ENCODE measurements at places on chromosomes 4 and X.

GRCh38 chr4:114349543-114350175 is 248.9 kb upstream of the UGT8 start:
- no peak for DNase-seq

GRCh38 chrX:37824491-37825214 is 22.7 kb downstream of the DYNLT3 start:
- DNase-seq: peak; percentile 7

DNA sequence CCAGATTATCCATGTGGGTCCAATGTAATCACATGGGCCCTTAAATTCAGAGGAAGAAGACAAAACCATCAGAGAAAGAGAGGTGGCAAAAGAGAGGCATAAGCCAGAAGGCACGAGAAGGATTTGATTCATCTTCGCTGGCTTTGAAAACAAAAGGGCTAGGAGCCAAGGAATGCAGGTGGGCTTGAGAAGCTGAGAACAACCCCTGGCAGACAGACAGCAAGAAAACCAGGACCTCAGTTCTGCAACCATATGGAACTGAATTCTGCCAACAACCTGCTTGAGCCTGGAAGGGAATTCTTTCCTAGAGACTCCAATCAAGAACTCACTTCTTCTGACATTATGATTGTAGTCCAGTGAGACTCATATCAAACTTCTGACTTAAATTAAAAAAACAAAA is 1531.8 kb downstream of the PCDH7 start:
- DNase-seq: no peak

GRCh38 chrX:136203438-136203837 is 47.8 kb downstream of the MAP7D3 start:
- no peak for DNase-seq

DNA sequence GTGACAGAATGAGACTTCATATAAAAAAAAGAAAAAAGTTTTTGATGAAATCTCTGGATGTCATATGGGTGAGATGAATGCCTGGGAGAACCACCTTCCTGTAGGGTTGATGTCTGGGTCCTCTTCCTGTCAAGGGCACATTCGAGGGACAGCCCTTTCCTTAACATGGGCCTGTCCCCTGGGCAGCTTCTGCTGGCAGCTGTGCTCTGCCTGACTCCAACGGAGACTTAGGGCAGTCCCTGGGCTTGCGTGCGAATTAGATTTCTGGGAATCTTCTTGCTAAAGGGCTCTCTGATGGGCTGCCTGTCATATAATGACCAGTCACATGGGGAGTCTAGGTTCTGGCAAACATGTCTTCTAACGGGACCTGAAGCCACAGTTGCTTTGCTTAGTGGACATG is 40.7 kb downstream of the TNIP2 start:
- no peak for DNase-seq

- no peak for DNase-seq
Measured at GRCh38 chr4:159871141-159871540, 768.3 kb downstream of the RAPGEF2 start.

DNA sequence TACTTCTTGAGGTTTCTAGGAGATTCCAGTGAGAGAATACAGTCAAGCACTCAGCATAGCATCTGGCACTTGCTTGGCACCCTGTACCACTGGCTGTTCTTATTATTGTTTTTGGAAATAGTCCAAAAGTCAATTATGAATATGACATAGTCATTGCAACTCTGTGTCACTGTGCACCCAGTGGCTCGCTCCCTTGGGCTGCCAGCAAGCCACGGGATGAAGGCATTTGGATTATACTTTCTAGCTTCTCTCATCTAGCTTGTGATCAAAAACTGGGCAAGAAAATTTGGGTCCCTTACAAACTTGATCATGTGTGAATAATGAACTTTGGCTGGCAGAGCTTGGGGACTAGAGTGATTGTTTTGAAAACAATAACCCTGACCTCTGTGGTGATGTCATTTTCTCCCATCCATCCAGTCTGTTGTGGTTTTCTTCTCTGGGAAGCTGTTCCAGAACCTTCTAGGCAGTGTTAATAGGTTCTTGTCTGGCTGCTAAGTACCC is 32.7 kb upstream of the LIMCH1 start:
- DNase-seq: no peak

DNA sequence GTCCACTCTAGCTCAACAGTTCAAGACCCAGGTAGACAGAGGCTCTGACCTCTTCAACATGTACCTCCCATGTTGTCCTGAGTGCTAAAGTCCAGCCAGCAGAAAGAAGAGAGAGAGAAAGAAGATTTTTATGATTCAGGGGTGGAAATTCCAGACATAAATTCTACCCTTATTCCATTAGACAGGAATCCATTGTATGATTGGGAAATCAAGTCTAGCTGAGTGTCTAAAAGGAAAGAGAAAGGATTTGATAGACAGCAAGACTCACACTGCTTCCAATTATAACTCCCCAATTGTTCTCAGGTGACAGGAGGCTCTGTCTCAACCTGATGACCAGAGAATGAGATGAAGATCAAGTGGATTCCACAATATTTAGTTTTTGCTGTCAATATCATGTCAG is 27.9 kb upstream of the PGM2 start:
- DNase-seq: no peak

DNA sequence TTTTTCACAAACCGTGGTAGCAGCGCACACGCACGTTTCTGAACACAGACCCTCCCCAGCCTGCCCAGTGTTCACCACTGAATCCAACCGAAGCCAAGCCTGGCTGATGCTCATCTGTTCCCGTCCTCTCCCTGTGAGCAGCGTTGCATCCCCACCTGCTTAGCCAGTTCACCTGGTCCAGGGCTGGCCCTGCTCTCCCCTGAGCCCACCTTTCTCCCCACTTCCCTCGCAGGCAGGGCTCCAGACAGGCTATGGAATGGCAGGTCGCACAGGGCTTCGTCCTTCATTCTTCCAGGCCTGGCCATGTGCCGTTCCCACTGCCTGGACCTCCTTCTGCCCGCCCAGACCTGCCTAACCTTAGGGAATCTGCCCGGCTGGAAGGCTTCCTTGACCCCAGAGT is 246.9 kb downstream of the EVC2 start:
- DNase-seq: no peak

DNA sequence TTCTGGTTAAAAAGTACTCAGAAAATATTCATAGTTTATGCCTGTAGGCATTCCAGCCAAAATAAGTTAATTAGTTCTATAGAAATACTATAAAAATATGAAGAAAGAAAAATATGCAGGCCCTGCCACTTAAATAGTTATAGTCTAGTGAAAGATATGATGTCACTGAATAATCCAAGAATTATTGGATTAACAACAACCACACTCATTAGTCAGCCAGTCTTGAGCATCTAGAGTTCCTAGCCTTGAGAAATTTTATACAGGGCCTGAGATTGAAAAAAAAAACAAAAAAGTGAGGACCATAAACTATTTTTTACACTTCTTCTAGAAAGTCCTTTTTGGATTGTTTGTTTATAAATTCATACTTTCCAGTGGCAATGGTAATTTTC is 823.0 kb downstream of the FAT4 start:
- DNase-seq: no peak

- DNase-seq: no peak
Measured at GRCh38 chrX:51759055-51759839, 16.0 kb downstream of the GSPT2 start.

- peak; percentile 10 for DNase-seq
Measured at GRCh38 chrX:139924696-139925095, 8.2 kb downstream of the ATP11C start.

DNA sequence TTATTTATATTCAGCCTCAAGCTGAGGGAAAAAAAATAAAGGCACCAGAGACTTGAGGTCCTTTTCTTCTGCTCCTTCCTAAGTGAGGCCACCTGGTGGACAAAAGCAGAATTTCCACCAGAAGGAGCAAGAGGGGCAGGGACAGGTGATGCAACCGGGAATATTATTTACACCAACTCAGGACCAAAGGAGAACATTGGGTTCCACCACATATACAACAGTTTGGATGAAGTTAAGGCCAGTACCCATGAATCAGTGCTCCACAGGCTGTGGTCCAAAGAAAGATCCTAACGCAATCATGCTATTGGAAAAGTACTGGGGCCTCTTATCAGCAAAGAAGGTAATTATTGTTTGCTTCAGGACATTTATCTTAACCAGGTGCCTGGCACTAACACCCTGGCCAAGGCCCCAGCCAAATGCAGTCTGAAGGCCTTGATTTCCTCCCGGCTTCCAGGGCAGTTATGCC is 57.4 kb downstream of the TSC22D3 start:
- DNase-seq: no peak

DNA sequence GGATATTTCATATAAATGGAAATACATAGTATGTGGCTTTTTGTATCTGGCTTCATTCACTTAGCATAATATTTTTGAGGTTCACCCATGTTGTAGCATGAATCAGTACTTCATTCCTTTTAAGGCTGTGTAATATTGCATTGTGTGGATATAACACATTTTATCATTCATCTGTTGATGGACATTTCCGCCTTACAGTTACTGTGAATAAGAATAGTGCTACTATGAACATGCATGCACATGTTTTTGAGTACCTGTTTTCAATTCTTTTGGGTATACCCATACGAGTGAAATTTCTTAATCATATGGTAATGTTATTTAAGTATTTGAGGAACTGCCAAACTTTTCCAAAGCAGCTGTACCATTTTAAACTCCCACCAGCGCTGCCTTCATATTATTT is 539.6 kb upstream of the DIPK2B start:
- DNase-seq: no peak

DNA sequence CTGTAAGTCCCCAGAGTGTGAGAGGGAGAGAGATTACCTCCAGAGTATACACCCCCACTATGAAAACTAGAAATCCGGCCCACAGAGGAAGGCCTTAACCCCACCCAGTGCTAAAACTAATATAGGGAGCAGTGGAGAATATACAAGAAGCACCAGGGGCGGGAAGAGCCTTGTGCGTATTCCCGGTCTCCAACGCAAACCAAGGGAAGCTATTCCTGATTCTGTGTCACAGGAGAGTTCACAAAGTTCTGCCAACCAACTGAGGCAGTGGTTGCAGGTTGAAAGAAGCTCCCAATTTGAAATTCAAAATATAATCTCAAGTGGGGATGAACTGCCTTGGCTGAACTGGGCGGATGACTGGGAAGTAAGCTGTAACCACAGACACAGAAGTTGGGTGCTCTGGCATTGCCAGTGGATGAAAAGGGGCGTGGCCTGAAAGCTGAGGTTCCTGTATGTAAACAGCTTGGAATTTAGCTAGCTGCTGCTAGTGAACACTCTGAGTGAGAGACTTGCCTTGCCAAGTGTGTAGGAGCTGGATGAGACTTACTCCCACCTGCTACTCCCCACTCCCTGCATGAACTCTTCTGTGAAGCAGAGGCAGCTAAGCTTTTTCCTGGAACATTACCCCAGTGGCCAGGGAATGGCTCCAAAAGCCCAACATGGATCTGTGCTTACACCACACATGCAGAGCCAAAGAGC is 32.7 kb downstream of the ELF2 start:
- no peak for DNase-seq

DNA sequence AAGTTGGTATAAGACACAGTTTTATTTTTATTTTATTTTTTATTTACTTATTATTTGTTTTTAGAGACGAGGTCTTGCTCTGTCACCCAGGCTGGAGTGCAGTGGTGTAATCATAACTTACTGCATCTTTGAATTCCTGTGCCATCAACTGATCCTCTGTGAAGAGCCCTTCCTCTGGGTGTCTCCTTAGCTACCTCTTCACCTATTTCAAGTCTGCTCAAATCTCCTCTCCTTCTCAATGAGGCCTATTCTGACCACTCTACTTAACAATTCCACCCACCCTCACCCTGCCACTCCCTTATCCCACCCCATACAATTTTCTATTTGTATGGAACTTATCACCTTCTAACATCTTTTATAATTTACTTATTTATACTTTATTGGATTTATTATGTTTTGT is 183.4 kb downstream of the PPP3CA start:
- no peak for DNase-seq

- DNase-seq: no peak
Measured at GRCh38 chr4:98996056-98996764, 689 bp downstream of the METAP1 start.

DNA sequence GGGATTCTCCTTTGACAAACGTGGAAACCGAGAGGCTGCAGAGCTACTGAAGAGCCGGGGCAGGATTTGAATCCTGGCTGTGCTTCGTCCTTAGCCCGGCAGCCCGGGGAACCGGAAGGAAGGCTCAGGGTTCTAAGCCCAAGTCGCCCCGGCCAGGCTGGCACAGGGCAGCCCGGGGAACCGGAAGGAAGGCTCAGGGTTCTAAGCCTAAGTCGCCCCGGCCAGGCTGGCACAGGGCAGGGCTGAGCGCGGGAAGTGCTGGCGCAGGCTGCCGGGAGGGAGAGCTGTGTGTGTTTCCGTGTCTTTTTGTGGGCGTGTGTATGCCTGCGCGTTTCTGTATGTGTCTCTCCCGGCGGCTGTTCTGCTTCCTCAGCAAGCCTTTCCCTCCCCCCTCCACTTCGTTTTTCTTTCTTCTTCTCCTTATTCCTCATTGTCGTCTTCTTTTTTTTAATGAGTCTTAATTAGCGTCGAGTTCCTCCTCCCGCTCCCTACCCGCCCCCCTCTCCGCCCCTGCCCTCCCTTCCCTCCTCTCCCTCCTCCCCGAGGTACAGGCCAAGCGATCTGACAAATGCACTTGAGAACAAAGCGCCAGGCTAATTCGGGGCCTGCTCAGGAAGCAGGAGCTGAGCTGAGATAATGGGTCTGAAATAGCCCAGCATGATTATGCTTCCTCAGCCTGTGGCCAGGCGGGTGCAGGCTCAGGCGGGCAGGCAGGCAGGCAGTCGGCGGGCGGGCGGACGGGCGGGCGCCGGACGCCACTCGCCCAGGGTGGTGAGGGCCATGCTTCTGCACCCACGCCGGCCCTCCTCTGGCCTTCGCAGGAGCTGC is 65.9 kb downstream of the EFNB1 start:
- peak; percentile 35 for DNase-seq

DNA sequence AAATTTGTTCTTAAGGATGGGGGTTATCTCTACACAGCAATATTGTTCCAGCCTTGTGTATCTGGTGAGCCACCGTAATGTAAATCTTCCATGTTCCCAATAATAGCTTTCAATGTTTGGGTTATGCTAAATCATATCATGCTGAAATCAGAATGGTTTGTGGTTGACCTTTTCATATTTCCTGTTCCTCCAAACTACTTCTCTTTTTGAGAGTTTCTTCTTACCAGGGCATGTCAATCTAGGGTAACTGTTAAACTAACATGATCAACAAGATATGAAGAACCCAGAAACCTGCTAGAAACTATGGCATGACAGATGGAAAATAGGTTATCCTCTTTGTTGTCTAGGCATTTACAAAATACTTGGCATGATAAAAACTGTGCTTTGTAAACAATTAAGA is 22.0 kb downstream of the TNMD start:
- no peak for DNase-seq

DNA sequence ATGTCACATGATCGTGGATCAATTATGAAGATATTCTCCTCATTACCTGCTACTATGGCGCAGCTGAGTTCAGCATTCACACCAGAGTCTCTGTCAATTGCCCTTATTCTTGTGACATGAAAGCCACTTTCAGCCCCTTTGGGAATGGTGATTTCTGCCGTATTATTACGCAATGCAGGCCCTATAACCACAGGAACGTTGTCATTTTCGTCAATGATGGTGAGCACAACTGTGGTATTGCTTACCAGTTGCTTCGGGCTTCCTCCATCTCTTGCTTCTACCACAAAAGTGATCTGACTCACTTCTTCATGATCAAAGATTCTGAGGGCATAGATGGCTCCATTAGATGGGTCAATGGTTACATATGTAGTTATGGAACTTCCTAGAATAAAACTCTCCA is 2.1 kb downstream of the PCDH18 start:
- no peak for DNase-seq

GRCh38 chr4:164952551-164952950 is 24.9 kb downstream of the TRIM61 start:
- DNase-seq: no peak

All from DMS153 (cell line).